ENCODE measurements at places on chromosomes 2 and 18. TPM values are rescaled to one million over a fixed set of nuclear protein-coding genes. Genes with fewer than 3 reads are reported as not detected.
A peak's percentile ranks its signal among the peaks of the same experiment; 100 is the strongest.

Gene FER1L5
- under 0.01 TPM for total RNA-seq

Gene GPC1
- total RNA-seq = 18.1 TPM

DNA sequence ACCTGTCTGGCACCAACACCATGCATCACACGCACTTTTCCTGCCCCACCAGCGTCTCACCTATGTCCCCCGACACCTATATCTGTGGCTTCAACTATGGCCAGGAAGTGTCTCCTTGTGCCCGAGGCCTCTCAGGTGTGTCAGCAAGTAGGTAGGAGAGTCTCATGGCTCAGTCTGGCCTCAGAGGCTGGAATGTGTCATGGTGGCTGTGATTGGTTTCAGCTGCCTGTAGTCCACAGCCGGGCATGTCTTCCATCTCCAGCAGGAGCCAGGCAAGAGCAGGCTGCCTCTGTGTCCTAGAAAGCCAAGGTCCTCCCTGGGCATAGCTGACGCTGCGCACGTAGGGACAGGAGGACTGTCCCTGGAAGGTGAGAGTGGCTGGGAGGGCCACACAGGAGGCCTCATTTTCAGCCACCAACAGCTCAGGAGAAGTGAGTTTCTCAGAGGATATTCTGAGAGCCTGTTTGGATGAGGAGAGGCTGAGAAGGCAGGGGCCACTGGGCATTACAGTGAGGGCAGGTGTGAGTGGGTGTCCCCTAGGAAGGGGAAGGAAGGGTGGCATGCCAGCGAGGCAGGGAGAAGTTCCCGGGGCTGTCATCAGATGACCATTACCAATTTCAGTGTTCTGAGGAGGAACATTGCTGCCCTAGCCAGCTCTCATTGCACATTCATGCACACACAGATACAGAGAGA is 47.2 kb downstream of the SDC1 start:
- DNase-seq = no peak

DNA sequence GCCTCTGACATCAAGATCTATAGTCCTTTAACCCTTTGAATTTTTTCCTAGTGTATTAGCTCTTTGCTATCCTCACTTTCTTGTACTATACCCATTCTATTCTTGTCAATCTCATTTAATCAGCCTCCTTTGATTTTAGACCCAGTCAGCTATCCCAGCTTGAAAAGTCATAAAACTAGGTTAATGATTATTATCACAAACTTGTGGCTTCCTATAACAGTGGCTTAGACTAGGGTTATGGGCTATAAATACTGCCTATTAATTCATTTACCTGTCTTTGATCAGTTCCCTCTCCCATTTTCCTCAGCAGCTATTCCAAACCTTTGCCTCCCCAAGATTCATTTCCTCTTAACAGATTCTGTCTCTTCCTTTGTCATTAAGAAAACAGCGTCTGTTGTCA is 174.8 kb downstream of the UBR3 start:
- peak; percentile 74 for DNase-seq
